ENCODE measurements at places on chromosomes 2 and 18.

- no peak for DNase-seq
These were observed 46.3 kb upstream of the CCDC150 start for GRCh38 chr2:196592911-196593881.

DNA sequence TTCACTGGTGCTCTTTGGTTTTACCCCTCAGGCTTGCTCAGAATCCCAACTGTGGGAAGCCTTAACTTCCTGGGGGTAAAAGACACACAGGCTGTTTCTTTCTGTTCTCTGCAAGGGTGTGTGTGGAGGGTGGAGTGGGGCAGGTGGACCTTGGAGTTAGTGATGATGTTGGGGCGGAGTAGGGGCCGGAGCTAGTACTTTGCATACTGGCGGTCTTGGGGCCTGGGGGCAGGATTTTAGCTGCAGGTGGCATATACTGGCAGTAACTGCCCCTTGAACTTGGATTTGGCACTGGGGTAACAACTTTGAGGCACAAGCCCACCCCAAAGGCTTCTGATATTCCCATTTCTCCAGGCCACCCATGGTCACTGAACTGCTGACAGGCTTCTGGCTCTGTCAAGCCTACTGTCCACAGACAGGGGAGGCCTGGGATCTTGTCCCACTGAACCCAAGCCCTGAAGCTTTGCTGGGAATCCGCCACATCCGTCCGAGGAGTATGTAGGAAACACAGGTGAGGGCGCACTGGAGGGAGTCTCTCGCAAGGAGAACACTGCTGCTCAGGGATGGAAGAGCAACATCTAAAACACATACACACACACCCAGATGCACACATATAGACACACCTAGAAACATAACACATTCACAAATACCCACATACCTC, 258.9 kb downstream of the DYSF start:
- no peak for DNase-seq

DNA sequence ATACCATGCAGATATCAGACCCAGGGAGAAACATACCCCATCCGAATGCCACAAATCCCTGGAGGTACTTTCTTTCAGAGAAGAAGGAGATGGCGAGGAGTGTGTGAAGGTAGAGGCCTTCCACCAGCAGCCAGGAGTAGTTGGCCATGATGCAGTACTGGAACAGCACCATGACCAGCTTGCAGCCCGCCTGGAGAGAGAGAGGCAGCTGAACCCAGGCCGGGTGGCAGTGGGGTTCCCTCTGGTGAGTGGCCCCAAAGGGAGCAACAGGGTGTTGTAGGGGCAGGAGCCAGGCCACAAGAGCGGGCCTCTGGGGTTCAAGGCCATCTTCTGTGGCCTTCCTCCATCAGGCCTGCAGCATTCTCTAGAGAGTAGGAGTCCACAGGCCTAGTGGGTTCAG, 30.2 kb downstream of the TMEM37 start:
- no peak for DNase-seq

- no peak for DNase-seq
These were observed 16.0 kb downstream of the LANCL1 start for GRCh38 chr2:210460322-210461227.

- DNase-seq: no peak
These were observed 557.1 kb downstream of the TNS1 start for GRCh38 chr2:217445723-217446122.

GRCh38 chr2:33634261-33634910, 35.3 kb upstream of the FAM98A start:
- DNase-seq: no peak

- no peak for DNase-seq
These were observed 23.1 kb downstream of the PDK1 start for GRCh38 chr2:172578860-172579512.

DNA sequence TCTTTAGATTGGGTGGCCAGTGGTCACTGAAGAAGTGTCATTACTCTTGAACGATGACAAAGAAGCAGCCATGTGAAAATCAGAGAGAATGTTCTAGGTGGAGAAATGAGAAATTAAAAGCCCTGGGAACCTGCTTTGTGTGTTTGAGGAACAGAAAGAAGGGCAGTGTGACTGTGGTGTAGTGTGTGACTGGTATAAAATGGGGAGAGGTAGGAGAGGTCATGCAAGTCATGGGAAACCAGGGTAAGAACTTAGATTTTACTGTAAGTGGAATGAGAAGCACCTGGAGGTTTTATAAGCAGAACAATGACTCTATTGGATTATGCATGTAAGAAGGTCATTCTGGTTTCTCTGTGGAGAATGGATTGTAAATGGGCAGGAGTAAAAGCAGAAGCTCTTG, 12.2 kb downstream of the ICOS start:
- DNase-seq: no peak

GRCh38 chr2:120432293-120432975, 86.5 kb downstream of the INHBB start:
- no peak for DNase-seq

- DNase-seq: no peak
These were observed 395.2 kb downstream of the BCL11A start for GRCh38 chr2:60158262-60158661.

DNA sequence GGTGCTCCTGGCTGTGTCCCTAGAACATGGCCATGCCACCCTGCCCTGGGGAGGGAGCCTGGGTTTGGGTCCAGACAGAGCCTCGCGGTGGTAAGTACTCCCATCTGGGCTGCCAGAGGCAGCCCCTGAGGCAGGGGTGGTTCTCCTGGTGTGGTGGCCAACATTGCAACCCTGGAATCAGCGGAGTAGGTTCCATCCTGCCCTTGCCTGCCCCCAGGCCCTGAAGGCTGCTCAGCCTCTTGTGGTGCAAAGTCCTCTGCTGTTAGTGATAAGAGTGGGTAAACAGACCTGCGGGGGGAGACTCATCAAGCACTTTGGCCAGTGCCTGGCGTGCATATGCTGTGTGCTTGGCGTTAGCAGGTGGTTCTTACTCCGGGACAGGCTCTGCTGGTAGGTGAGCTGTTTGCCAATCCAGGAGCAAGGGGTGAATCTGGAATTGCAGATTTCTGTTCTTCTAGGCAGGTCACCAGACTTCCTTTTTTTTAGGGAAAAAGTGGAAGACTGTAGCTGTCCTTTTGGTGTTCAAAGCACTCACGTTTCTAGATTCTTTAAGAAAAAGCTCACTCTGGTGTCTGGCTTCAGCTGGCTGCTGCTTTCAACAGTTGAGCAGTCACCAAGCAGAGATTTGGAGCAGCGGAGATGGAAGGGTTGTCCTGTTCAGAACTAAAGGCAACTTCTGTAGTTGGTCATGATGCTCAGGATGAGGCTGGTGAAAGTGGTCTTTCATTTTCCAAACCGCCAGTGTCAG, 3.2 kb downstream of the CNNM3 start:
- no peak for DNase-seq

DNA sequence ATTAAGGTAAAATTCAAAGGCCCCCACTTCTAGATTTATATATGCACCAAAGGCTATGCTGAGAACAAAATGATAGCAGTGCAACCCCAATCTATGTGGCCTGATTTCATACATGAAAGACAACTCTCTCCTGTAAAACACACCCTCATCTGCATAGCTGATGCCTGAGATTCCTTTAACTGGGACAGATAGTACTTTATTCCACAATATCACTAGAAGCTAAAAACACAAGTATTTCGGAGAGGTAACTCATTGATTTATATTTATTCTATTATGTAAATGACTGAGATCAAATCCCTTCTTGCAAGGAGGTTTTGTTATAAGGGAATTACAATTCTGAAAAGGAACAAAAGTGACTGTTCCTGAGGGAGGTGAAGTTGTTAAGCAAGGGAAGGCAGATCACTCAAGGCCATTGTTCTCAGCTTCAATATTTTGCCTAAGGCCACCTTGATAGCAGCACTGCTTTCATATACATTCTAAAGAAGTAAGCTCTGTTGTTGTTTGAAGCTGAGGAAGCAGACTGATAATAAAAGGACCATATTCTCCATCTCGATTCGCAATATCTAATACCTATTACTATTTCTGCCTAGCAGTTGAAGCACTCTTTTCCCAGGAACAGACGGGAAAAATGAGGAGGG, 471.0 kb upstream of the CDH7 start:
- DNase-seq: no peak

DNA sequence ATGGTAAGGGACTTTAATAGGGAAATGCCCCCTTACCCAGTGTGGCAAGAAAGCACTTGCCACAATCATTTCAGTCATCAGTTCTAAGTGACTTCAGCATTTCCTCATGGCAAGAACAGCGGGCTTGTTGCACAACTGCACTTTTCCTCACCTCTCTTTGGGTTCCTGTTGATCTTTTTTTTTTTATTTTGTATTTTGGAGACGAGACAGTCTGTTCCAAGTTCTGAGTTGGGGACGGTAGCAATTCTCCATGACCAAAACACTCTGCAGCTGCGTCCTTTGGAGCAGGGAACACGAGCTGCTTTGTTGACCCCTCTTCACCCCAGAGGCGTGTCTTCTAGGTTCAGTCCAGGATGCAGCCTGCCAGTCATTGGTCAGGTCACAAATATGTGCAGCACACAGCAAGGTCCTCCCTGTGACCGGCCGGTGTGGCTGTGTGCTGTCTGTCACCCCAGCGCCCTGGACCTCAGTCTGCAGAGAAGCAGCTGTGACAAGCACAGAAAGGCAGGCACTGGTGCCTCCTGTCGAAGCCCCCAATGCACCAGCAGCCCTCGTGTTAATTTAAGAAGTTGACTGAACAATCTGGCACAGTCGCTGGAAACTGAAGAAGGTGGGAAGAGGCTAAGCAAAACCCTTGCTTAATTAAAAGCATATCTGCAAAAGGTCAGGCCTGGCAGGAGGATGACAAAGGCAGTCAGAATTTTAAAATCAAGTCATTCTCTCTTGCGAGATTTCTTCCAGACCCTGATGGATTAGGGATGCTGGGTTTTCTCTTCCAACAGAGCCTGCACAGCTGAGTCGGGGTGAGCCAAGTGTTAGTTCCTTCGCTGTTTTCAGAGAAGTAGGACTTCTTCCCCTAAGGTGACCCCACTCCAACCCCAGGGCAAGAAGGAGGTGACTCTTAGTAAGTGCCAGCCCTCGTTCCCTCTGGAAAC, 96.7 kb upstream of the COPS8 start:
- DNase-seq: peak; percentile 78

GRCh38 chr18:12236934-12237832, 17.0 kb upstream of the CIDEA start:
- DNase-seq: peak; percentile 81

DNA sequence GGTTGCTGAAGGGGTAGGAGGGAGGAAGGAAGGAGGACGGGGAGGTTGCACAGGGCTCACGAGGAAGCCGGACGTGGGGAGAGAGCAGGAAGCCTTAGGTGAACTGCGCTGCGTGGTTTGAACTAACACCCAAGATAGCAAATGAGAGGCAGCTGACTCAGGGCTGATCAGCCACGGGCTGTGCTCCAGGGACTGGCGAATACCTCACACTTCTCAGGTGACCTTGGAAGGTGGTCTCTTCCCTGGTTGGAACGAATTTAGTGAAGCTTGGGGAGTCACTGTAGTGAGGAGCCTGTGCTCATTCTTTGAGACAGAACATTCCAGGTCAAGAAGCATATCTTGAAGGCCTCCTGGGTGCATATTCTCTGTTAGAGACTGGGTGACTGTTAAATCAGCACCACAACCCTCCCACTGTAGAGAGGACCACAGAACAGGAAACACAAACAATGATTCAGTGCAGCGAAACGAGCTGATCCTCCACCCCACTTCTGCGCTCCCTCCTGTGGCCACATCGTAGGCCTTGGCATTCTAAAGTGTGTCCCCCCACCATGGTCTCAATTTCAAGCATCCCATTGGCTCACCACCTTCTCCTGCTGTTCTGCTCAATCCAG, 33.8 kb downstream of the TOGARAM2 start:
- peak; percentile 50 for DNase-seq

DNA sequence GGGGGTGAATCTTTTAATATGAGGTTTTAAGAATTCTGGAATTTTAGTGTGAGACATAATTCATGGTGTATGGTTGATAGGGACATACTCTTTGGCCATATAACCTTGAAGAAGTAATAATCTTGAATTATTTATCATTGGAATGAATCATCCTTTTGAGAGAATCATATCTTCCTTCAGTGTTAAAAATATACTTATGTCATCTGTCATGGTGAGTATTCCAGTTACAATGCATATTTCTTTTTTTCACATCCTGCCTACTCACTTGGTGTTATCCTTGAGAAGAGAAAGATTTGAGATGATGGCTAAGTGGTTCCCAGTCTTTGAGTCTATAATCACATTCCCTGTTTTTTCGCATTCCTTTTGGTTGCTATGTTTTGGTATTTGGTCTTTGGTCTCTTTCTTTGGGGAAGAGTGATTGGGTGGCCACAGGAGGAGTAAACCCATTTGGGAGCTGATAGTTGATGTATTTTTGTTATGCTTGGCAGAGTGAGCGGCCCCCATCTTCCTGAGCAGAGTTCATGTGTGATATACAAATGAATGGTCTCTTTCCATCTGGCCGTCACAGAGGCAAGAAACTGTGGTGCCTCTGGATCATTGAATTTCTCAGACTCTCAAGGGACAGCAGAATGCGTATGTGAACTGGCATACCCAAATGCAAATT, 21.6 kb downstream of the ASAP2 start:
- DNase-seq: no peak

DNA sequence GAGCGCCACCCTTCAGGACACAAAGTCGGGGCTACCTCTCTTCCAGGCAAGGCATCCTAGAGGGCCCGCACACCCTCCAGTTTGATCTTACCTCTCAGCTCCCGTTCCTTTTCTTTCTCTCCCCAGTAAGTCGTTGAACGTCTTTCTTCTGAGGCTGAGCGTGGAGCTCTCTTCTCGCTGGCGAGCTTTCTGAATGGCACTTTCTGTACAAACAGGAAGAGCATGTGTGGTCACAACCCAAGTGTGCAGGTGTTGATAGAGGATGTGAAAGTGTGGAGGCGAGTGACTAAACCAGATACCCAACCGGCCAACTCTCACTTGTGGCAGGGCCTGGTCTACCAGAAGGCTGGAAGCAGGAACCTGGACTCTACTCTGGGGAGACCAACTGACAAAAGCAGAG, at the start of gene AFF3:
AFF3 (minus strand) TSS at position 198 of the 400 bp plus-strand sequence. CDS start 38,136 bp downstream, outside the sequence.
- DNase-seq: peak; percentile 25

- no peak for DNase-seq
These were observed 904 bp upstream of the SFXN5 start for GRCh38 chr2:73072416-73072815.

GRCh38 chr2:233989221-233989858, 61.2 kb upstream of the SPP2 start:
- DNase-seq: no peak

DNA sequence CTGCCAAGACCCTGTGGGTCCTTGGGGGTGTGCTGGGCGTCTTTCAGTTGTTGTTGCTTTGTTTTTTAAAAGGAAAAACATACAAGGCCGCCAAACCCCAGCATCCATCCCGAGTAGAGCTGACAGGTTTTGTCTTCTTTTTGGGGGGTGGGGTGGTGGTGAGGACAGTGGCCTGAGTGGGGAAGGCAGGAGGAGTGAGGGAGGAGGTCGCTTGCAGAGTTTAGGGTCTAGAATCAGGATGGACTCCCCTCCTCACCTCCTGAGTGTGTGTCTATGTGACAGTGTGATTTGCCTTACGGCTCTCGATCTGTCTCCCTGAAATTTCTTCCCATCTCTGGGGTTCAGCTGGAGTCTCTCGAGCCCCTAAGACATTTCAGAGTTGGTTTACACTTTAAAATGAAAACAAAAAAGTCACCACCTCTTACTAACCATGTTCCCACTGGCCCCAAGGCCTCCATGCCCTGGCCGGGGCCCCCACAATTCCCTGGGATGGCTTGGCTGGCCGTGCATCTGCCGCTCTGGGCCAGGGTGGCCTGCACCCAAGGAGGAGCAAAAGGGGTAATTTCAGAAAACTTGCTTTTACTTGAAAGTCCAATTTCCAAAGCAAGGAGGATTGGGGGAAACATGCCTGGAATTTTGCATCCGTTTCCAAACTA, 5.0 kb downstream of the SIX3 start:
- DNase-seq: no peak

- no peak for DNase-seq
These were observed 19.3 kb downstream of the GATA6 start for GRCh38 chr18:22188559-22189267.

- no peak for DNase-seq
These were observed 158.2 kb upstream of the SALL3 start for GRCh38 chr18:78821396-78821795.
